Amniotic stem cell (primary cell): ENCODE measurements at places on chromosomes 5 and 9.

DNA sequence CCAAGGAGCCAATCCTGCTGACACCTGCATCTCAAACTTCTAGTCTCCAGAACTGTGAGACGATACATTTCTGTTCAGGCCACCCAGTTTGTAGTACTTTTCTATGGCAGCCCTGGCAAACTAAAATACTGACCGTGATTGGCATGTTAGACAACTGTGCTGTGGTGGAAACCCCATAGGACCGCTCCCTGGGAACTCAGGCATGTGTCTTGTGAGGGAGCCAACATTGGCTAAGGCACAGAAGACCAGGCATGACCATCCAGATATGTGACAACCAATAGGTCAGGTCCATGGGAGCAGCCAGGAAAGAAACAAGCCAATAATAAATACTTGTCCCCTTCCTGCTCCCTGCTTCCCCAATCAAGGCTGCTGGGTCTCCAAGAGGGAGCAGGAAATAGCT is 101.4 kb upstream of the MPDZ start:
- no peak for DNase-seq

- DNase-seq = no peak
Measured at GRCh38 chr5:79955941-79956670, 35.0 kb downstream of the MTX3 start.

DNA sequence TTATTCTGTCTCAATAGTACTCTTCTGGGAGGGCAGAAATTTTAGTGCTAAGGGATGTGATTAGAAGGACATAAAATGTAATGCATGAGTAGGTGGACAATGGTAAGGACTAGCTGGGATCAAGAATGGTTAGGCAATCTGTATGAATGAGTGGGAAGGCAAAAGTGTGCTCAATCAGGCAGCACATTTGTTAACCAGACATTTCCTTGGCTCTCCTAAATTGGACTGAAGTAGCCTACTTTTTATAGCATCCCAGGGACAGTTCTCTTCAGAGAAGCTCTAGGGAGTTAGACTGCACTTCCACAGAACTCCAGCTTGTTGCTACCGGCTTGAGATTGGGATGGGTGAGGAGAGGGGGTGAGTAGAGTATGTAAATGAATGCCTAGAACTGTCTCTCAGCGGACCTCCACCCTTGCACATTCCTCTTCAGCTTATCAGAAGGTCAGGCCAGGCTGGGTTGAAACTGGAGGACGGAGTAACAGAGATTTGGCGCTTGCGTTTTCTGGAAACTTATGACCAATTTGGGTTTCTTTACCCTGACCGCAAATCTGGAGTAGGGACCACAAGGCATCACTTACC is 19.0 kb upstream of the ARL14EPL start:
- DNase-seq = no peak

GRCh38 chr5:148125641-148126040 is 42.7 kb upstream of the SPINK14 start:
- DNase-seq = no peak

DNA sequence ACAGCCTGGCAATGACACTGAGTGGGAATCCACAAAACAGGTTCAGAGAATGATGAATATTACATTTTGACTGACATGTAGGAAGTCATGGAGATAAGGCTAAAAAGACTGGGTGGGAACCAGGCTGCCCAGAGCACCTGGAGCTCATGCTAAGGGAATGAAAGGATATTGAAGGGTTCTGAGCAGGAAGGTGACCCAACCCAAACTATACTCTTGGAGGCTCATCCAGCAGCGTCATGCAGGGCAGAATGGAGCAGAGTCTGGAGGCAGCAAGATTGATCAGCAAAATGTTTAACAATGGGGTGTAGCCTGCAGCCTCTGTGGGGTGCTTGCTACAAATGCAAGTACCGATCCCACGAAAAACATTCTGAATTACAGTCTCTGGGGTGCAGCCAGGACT is 120.2 kb downstream of the PSD2 start:
- DNase-seq = no peak

- DNase-seq = no peak
Measured at GRCh38 chr5:37197340-37198050, 51.7 kb downstream of the CPLANE1 start.

GRCh38 chr9:73074176-73074708 is 77.4 kb upstream of the ANXA1 start:
- DNase-seq = no peak

GRCh38 chr5:153373130-153373498 is 117.4 kb upstream of the GRIA1 start:
- DNase-seq = no peak

- no peak for DNase-seq
Measured at GRCh38 chr9:135474915-135475314, 4.7 kb upstream of the PPP1R26 start.

- no peak for DNase-seq
Measured at GRCh38 chr5:80810425-80810824, 149.7 kb upstream of the RASGRF2 start.

DNA sequence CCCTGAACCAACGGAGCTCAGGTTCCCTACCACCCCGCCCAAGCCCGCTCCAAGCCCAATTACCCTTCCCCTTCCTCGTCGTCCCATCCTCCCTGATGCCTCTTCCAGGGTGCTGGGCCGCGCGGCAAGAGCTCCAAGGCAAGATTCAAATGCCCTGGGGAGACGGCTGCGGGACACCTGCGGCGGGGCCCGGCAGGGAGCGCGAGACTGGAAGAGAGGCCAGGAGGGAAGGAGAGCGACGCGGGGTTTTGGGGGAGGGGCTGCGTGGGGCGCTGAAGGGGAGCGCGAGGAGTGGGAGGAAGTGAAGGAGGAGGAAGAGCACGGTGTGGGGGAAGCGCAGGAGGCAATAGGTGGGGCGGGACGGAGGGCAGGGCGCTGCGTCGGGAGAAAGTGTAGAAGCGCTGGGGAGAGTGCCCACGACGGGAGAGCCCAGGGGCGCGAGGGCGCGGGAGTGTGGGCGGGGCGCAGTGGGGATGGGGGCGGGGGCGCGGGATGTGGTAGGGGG is 975 bp upstream of the NXNL2 start:
- peak; percentile 49 for DNase-seq

DNA sequence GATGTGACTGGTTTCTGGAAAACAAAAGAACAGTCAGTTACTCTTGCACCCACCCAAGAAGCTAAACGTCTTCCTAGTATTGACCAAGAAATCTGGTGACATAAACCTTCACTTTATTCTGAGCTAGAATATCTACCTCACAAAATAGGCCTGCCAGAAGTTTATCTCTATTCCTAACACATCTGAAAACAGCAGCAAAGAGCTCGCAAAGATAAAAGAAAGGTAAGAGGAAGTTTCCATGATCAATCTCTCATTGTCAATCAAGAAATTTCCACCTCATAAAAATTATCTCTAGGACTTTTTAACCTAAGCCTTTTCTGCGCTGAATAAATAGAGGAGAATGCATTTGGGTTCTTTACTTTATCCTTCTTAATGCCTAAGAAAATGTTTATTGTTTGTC is 17.3 kb upstream of the ZNF474 start:
- DNase-seq = no peak

GRCh38 chr5:162484986-162485385 is 417.4 kb downstream of the GABRG2 start:
- no peak for DNase-seq

DNA sequence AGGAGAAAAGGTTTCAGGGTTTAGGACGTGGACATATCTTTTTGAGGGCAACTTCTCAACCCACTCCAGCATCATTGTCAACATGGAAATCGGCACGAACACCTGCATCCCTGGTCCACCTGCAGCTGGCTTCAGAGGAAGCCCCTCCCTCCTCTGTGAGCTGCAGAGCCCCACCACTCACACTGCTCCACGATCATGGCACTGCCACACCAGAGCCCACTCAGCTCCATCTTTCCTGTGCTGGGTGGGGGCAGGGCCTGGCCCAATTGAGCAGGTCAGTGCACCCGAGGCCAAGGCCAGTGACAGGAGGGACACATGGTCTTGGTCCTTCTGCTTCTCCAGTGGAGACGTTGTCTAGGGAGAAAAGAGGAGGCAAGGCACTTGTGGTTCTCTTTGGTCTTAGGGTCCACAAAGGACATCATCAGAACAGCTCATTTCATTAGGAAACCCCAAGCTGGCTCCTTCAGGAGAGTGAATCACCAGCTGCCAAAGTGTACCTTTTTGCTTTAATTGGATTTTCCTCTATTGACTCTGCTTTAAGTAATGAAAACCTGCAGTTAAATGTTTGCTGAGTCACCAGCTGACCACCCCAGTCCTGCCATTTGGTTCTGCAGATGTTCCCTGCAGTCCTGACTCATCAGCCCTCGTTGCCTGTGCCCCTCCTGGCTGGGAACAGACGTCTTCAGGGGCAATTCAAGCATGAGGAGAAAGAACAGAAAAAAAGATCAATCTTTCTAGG is 56.2 kb downstream of the UBE2QL1 start:
- no peak for DNase-seq

DNA sequence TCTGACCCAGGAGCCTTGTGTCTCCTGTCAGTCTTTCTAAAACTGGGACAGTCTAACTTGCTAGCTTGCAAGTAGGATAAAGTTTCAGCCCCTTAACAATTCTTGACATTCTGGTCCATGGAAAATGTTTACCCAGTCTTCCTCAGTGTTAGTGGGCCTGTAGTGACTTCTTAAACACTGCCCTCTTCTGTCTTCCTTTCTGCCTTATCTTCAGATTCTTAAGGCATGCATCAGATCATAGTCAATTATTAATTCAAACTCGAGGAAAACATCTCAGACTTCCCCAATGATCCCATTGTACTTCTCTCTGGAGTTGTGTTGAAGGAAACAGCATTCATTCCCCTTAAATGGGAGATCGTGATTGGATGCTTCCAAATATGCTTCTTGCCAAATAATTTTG is 1199.8 kb downstream of the DTWD2 start:
- DNase-seq = no peak

DNA sequence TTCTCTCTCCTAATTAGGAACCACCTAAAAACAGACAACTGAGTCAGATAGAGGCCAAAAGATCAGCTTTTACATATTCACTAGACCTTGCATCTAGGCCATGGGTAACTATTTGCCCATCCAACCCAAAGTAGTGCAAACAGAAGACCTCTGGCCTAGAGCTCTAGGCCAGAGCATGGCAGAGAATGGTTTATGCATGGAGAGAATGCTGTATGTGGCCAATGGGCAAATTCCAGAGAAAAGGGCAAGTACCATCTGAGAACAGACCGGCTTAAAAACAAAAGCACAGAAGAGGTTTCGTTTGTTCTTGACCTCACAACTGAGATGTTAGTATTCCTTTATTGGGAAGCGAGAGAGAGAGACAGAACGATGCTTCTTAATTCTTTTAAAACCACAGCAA is 151.7 kb upstream of the RFX3 start:
- DNase-seq = no peak

- DNase-seq = no peak
Measured at GRCh38 chr5:140321796-140322195, 18.9 kb upstream of the PFDN1 start.

DNA sequence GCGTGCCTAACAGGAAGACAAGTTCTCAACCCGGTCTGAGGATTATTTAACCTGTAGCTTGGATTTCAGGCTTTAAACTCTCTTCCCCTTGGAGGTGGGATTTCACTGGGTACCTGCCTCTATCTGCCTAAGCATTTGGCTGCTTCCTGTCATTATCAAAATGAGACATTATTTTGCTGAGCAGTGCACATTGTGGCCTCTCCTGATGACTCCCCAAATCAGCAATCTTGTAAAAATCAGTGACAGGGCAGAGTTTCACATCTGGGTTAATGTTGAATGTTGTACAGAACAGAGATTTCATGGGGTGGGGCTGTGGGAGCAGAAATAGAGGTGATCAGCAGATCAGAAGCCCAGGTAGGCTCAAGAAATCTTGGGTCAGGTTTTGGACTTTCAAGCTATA is 605.9 kb downstream of the ELAVL2 start:
- no peak for DNase-seq

- DNase-seq = no peak
Measured at GRCh38 chr5:127885176-127885575, 182.0 kb downstream of the CCDC192 start.

DNA sequence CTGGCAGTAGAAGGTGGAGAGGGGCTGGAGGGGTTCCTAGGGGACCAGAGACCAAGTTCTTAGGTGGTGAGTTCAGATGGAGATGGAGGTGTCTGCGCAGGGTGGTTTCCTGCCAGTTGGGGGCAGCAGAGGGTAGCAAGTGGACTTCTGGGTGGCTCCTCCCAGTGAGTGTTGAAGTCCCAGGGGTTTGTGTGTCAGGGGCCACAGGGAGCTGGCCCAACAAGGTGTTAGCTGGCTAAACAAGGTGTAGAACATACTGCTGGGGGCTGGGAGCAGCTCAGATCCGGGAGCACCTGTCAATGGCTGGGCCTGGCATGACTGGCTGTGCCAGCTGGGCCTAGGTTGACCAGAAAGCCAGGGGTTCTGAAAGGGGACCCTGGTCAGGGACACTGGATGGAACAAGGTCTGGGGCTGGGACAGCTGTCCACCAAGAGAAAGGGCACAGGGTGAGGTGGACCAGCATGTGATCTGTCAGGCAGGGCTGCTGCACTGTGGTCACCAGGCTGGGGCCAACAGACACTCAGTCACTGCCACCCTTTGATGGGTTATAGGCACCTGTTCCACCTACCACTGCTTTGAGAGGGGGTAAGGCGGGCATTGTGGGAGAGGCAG is 35.6 kb downstream of the DAB2IP start:
- DNase-seq = peak; percentile 19

- no peak for DNase-seq
Measured at GRCh38 chr9:135131488-135131887, 44.0 kb downstream of the OLFM1 start.

GRCh38 chr9:37624073-37624472 is 26.7 kb upstream of the FRMPD1 start:
- no peak for DNase-seq

GRCh38 chr5:36641431-36641830 is 35.0 kb downstream of the SLC1A3 start:
- DNase-seq = no peak

DNA sequence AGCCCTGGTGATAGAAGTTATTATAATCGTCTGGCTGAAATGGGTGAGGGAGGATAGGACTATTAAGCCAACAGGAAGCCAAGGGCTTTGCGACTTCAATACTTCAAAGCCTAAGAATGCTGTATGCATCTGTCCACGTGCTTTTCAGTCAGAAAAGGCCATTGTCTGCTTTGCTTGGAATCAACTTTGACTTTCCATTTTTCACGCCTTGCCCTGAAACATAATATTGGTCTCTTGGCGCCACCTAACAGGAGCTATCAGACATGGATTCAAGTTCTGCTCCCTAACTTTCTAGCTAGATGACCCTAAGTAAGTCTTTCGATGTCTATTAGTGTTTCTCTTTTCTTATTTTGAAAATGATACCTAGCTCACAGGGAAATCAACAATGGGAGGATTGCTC is 572.6 kb downstream of the TLR4 start:
- no peak for DNase-seq

- DNase-seq = no peak
Measured at GRCh38 chr9:35757226-35757891, 3.3 kb upstream of the MSMP start.

DNA sequence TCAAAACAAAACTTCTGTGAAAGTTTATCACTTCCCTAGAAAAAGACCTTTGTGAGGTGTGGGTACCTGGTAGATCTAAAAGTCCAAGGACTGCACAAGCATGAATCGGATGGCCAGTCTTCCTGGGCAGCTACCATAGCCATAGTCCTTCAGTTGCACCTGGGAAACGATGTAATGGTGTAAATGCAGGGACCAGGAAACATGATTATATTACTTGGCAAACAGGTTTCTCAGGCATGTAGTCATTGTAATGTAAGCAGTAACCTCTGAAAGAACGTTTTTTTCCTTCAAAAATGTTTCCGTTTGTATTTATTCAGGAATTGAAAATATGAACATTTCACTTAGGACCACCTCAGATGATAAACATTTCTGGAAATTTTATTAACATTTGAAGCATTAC is 433.4 kb downstream of the DTWD2 start:
- DNase-seq = no peak
